Anterior cingulate cortex (tissue), 58 donors: ENCODE measurements at places on chromosomes 4 and X.
A peak's percentile ranks its signal among the peaks of the same experiment; 100 is the strongest.

DNA sequence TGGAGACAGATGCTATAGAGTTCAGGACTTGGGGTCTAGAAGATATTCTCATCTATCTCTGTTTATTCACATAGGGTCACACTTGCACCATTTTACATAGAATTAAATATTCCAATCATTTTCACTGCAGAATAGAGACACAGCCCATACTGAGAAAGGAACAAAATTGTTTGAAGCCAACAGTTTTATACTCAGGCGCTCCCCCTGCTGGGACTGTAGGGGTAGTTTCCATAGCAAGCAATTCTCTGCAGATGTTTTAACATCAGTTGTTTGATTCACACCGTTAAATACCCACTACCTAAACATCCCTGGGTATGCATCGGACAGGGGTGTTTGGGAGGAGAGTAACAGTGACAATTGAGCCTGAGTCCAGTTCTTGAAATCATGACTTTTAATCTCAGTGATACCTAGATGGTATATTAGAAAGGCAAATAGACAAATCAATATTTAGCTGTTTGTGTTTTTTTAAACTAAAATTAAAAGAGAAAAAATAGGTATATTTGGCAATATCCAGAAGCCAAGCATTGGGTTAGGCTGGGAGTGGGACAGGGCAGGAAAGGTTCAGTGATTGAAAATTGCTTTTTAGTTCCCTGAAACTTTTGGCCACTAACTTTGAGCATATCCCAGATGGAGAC is 33.8 kb downstream of the LONRF3 start:
- DNase-seq, result peak; percentile 0

- DNase-seq, result no peak
These were observed 227.0 kb downstream of the C4orf33 start for GRCh38 chr4:129322920-129323319.

- DNase-seq, result no peak
These were observed 523.1 kb downstream of the INPP4B start for GRCh38 chr4:142322996-142323395.

- no peak for DNase-seq
These were observed 697 bp downstream of the ZNF280C start for GRCh38 chrX:130267956-130268448.

- no peak for DNase-seq
These were observed 35.9 kb downstream of the ANTXR2 start for GRCh38 chr4:80036949-80037685.

DNA sequence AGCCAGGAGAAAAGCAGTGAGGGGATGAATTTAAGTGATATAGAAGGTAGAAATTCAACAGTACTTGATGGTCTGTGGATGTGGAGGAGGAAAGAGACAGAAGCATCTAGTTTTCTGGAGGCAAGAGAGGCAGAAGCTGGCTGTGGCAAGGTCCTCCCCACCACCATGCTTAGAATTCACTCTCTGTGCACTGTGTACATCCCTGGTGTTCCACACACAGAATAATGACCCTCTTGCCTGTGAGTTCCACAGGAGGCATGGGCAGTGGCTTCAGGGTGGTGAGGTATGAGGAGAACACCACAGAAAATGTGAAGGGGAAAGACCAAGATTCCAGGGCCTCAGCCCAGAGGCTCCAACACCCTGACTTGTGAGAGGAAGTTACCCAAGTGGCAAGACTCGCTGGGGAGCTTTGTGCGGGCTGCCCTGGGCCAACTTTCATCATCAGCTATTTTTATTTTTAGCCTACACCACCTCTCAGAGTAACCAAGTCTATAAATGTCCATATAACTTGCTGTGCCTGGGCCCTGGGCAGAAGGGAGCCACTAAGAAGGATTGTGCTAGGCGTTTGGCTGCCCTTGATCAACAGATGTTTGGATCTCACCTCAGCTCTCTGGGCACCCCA is 7.8 kb upstream of the INTS6L start:
- DNase-seq, result no peak
